ENCODE measurements at places on chromosomes 16 and 17.

- H3K4me3 ChIP-seq, result no peak overlapping the region
- H3K36me3 ChIP-seq, result no peaks in the 10 kb centered on the region
- H3K27me3 ChIP-seq, result no peaks in the 10 kb centered on the region
- no peaks in the 10 kb centered on the region for H3K4me1 ChIP-seq
Measured at GRCh38 chr16:23823475-23824384, 12.1 kb upstream of the PRKCB start.

DNA sequence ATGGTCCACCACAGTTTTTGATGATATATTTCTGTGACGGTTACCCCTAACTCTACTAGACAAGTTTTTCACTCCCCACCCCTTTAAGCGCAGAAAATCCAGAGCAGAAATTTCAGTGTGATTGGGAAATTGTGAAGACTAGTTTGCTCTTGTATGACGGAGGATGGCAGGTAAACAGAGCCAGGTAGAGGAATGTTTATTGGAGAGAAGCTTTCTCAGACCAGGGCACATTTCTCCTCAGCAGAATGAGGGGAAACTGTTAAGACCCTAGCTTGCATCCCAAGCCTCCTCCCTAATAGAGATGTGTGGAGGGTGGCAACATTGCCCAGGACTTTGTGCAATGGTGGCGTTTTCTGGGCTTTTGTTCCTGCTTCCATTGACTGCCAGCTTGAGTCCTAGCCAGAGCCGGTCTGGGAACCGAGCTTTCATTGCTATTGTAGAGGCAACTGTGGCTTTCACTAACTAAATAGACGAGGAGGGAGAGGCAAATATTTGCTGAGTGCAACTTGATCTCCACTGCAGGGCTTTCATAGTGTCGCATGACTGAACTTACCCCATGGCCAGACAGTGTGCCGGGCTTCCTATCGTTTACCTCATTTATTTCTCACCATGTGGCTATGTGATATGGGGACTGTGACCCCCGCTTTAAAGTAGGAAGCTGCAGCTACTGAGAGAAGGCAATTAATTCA is 159.6 kb upstream of the MPHOSPH6 start:
- H3K4me1 ChIP-seq, result peaks cover 8% of the 10 kb centered on the region
- no peaks in the 10 kb centered on the region for H3K27me3 ChIP-seq
- H3K27ac ChIP-seq, result no peak overlapping the region

DNA sequence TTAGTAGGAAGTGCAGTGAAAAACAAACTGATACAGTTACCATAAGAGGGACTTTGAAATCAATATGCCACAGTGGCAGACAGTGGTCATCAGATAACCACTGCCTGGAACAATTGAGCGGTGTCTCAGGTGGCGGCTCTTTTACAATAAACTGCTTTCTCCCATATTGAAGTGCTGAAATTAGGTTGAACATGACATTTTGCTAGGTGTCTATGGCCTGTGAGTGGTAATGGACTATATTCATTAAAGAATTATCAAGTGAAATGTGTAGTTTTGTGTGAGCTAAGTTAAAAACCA is 214.7 kb downstream of the RPTOR start:
- H3K27ac ChIP-seq, result no peak overlapping the region
- DNase-seq, result no peak
- no peaks in the 10 kb centered on the region for H3K4me1 ChIP-seq
- H3K36me3 ChIP-seq, result no peaks in the 10 kb centered on the region

GRCh38 chr16:85245307-85246172 is 133.3 kb upstream of the CIBAR2 start:
- no peaks in the 10 kb centered on the region for H3K36me3 ChIP-seq
- no peaks in the 10 kb centered on the region for H3K4me1 ChIP-seq
- no peaks in the 10 kb centered on the region for H3K27me3 ChIP-seq
- no peak overlapping the region for H3K4me3 ChIP-seq

DNA sequence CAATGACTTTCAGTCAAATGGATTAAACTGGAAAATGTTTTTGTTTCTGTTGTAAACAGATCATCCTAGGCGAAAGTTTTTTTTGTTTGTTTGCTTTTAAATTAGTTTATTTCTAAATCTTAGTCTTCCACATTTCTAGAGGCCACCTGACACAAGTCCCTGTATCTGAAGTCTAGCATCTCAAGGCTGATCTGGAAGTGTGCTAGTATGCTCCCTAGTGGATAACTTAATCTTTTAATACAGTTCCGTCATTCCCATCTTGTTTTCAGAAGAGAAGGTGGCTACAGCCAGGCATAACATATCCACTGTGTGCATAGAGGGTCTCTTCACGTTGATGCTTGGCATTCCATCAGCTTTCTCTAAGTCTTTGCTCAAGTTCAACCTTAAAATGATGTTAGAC is 7.6 kb downstream of the IFT20 start:
- H3K4me3 ChIP-seq, result no peak overlapping the region
- peaks cover 19% of the 10 kb centered on the region for H3K36me3 ChIP-seq
- H3K27ac ChIP-seq, result peak overlapping the region; percentile 37

- H3K27me3 ChIP-seq, result no peaks in the 10 kb centered on the region
- H3K36me3 ChIP-seq, result no peaks in the 10 kb centered on the region
- H3K27ac ChIP-seq, result peak overlapping the region; percentile 32
- DNase-seq, result no peak
- peaks cover 47% of the 10 kb centered on the region for H3K4me1 ChIP-seq
Measured at GRCh38 chr17:57945996-57946797, 9.0 kb downstream of the CUEDC1 start.

- DNase-seq, result peak; percentile 83
- H3K36me3 ChIP-seq, result no peaks in the 10 kb centered on the region
- no peaks in the 10 kb centered on the region for H3K27me3 ChIP-seq
- no peak overlapping the region for H3K4me3 ChIP-seq
- peak overlapping the region; percentile 64 for H3K27ac ChIP-seq
Measured at GRCh38 chr16:66894948-66895688, 14.8 kb downstream of the PDP2 start.

DNA sequence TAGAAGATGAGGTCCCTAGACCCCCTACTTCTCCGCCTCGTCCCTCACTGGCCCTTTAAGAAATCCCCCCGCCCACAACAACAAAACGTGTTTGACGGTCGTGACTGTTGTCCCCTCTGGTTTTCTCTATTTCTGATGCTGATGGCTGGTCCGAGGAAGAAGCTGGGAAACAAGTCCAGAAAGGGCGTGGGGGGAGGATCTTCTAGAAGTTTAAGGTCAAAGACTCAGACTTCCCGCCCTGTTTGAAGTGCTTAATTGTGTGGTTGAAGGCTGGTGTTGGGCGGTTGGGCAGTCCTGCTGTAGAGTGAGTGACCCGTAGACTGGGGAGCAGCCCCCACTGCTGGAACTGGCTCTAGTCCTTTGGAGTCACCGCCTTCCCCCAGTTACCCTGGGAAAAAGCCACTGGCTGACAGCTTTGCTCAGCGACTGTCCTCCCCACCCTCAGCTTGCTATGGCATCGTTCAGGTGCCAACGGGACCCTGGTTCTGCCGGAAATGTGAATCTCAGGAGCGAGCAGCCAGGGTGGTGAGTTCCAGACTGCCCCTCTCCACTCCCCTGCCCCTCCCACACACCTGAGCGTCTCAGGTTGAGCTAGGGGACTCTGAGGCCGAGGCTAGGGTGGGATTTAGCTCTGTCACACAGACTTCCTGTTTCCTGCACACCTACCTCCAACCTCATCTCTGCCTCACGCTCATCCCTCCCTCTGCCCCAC is 1.6 kb downstream of the MLLT6 start:
- H3K27ac ChIP-seq, result peak overlapping the region; percentile 74
- peaks cover 12% of the 10 kb centered on the region for H3K4me1 ChIP-seq
- peaks cover 2% of the 10 kb centered on the region for H3K36me3 ChIP-seq
- peak overlapping the region; percentile 71 for H3K4me3 ChIP-seq
- no peaks in the 10 kb centered on the region for H3K27me3 ChIP-seq

DNA sequence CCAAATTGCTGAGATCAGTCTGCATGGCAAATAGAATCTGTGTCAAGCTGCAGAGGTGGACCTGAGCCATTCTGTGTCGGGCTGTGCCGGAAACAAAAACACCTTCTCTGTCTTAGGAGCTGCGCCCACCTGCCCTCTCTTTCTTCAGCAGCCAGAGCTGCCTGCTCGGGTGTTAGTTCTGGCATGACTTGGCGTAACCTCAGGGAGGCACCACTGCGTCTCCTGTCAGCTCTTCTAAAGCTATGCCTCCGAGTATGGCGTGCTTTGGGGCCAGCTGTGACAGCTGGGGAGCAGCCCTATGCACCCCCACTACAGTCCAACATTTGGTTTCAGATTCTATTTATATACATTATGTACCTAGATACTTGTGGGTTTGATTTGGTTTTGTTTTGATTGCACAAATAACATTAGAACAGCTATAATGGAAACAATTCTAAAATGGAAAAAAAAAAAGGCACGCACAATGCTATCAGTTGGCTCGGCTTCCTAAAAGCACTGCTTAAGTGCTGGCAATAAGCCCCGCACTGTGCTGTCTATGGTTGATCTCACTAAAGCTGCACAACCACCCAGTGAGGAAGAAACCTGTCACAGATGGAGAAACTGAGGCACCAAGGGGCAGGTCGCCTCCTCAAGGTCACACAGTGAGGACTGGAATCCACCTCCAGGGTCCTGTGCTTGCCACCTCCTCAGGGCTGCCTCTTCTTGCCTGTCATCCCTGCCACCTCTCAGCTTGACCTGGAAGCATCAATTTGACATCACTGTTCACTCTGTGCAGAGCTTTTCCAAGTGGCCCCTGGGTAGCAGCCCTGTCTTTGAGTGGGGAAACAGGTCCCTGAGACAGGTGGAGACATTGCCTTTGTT is 18.7 kb upstream of the ADGRG1 start:
- H3K27ac ChIP-seq, result no peak overlapping the region
- H3K4me3 ChIP-seq, result no peak overlapping the region
- no peaks in the 10 kb centered on the region for H3K27me3 ChIP-seq
- DNase-seq, result no peak
- no peaks in the 10 kb centered on the region for H3K36me3 ChIP-seq
- H3K4me1 ChIP-seq, result peaks cover 34% of the 10 kb centered on the region

DNA sequence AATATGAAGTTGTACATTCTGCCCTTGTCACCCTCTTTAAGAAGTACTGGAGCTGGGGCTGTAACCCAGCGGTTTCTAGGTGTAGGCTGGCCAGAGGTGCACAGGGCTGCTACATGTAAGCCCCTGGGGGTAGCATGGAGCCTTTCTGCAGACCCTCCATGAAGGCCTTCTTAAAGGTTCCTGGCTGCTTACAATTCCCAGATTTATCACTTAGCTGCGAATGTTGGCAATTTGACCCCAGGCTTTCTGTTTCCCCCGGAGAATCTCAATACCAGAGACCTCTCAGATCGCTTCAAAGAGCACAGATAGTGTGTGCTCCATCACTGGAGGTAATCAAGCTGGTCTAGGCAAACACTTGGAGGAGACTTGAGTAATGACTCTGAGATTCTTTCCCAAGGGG is 309.4 kb downstream of the CBLN1 start:
- H3K36me3 ChIP-seq, result no peaks in the 10 kb centered on the region
- H3K27ac ChIP-seq, result no peak overlapping the region
- DNase-seq, result no peak
- no peaks in the 10 kb centered on the region for H3K4me1 ChIP-seq
- no peak overlapping the region for H3K4me3 ChIP-seq

- no peak overlapping the region for H3K27ac ChIP-seq
- no peaks in the 10 kb centered on the region for H3K4me1 ChIP-seq
- no peak for DNase-seq
- no peaks in the 10 kb centered on the region for H3K36me3 ChIP-seq
Measured at GRCh38 chr16:9399573-9399972, 308.1 kb downstream of the HAPSTR1 start.

DNA sequence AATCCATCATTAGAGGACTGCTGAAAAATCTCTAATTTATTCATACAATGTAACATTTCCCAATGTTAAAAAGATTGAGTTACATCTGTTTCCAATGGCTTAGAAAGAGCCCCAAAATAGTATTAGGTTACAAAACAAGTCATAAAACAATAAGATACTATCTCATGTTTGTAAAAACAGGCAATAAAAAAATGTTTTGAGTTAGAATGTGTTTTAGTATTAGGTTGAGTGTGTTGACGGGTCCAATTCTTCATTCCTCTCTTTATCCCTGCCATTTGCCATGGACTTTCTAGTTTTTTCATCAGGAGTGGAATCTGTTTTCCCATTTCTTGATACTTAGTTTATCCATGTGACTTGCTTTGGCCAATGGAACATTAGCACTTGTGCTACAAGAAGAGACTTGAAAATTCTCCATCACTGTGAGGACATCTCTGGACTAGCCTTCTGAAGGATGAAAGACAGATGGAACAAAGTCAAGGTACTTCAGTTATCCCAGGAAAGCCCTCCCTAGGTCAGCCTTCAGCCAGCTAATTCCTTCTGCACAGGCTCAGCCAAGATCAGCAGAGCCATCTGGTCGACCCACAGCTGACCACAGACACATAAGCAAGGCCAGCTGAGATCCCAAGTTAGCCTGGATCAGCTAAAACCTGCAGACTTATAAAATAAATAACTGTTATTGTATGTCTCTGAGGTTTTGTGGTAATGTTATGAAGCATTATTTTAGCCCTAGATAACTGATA is 83.3 kb downstream of the HS3ST3A1 start:
- H3K4me1 ChIP-seq, result no peaks in the 10 kb centered on the region
- no peaks in the 10 kb centered on the region for H3K27me3 ChIP-seq
- H3K27ac ChIP-seq, result no peak overlapping the region
- no peaks in the 10 kb centered on the region for H3K36me3 ChIP-seq
- no peak overlapping the region for H3K4me3 ChIP-seq

- no peaks in the 10 kb centered on the region for H3K36me3 ChIP-seq
- peaks cover 29% of the 10 kb centered on the region for H3K4me1 ChIP-seq
- no peaks in the 10 kb centered on the region for H3K27me3 ChIP-seq
- H3K27ac ChIP-seq, result peak overlapping the region; percentile 60
- no peak for DNase-seq
- H3K4me3 ChIP-seq, result peak overlapping the region; percentile 73
Measured at GRCh38 chr17:41734949-41735313, 488 bp upstream of the HAP1 start.

GRCh38 chr16:8781797-8782196 is 15.6 kb downstream of the TMEM186 start:
- H3K36me3 ChIP-seq, result no peaks in the 10 kb centered on the region
- H3K4me3 ChIP-seq, result no peak overlapping the region
- DNase-seq, result no peak
